Caki2 (cell line): ENCODE measurements at places on chromosomes 13 and 19. TPM values are rescaled to one million over a fixed set of nuclear protein-coding genes. Genes with fewer than 3 reads are reported as not detected.

DNA sequence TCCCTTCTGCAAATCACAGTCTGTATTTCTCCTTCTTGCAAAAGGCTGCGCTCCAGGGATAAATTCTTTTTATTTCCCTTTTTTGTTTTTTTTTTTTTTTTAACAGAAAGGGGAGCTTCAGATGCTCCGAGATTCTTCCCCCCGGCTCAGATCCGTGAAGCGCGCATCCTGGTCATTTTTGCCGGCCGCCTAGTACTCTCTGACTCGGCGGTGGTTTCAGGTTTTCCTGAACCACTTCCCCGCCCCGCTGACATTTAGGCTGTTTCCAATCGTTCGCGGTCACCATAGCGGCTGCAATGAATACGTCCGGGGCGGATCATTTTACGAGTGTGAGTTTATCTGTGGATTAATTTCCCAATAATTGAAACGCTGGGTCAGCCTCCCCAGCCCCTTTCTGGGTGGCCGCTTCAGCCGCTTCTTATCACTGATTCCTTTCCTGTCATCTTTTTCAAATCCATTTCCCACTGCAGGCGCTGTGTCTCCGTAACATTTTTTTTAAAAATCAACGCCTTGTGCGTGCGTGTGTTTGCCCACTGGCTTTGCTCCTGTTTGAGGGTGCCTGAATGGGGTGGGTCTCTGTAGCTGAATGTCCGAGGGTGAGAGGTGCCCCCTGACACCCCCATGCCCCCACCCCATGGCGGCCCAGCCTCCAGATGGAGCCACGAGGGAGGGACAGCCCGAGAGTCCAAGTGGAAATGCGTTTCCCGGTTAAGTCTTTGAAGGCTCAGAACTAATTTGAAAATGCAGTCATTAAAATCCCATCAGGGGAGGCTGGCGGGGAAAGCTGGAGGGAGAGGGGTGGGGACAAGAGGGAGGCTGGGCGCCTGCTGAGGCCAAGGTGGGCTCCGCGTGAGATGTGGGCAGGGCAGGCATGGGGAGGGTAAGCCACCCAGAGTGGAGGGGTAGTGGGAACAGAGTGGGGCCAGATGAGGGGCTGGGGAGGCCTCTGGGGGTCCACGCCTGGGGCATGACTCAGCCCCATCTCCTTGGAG lies 10.6 kb downstream of the ONECUT3 start:
- DNase-seq, result no peak

GRCh38 chr13:85140192-85140591 lies 659.0 kb downstream of the SLITRK6 start:
- no peak for DNase-seq

- no peak for DNase-seq
Observed at GRCh38 chr13:77919921-77920294, 1.3 kb upstream of the EDNRB start.

DNA sequence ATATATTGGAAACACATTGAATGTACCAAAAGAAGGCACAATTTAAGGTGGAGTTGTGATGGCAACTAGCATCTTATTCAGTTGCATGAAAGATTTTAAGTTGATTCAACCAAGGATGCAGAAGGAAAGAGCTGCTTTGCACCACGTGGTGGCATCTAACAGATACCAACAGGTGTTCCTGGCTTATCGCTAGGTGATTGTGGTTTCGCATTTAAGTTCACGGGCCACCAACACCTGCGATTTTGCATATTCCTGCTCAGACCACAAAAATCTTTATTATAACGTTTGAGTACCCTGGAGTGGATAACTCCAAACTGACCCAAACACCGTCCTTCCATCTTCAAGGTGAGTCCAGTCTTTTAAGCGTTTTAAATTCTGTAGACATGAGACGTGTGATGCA lies 45.3 kb downstream of the RGCC start:
- no peak for DNase-seq

The PSG6 gene
- total RNA-seq, result not detected in 2 replicates

The CYP2F1 gene
- not detected in 2 replicates for total RNA-seq
